ENCODE measurements at places on chromosomes 12 and 14. TPM values are rescaled to one million over a fixed set of nuclear protein-coding genes. Genes with fewer than 3 reads are reported as not detected.

GYS2 gene
- not detected for total RNA-seq

KCNC2 gene
- not detected for total RNA-seq

ACVRL1 gene
- total RNA-seq: not detected

CLEC4C gene
- total RNA-seq: not detected

LRP1-AS gene
- total RNA-seq: not detected

DNA sequence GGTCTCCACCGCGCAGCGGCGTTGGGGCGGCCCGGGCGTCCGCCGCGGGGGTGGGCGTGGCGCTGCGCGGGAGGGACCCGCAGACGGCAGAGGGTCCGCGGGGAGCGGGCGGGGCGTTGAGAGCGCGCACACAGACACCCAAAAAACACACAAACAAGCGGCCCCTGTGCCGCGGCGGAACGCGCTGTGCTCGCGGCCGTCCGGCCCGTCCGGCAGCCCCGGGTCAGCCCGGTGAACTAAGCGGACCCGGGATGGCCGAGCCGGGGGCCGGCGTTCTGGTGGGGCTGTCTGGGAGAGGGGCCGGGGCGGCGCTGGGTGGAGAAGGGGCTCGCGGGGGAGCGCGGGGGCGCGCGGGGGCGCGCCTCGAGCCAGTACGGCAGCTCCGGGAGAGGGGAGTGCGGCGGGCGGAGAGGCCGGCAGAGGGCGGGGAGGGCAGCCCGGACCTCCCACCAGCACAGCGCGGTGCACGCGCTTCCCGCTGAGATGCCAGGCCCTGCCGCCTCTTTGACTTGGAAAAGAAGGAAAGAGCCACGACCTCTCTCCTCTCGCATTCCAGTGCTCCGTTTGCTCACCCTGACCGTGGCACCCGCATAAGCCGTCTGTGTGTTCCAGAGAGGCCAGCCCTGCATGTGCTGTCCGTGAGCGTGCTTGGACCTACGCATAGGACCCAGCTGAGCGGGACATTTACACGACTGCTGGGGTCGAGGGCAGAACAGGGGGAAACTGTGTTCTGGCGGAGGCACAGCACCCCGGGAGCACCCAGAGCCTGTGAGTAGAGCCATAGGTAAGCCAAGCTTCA lies 10.3 kb downstream of the SLC6A12 start:
- DNase-seq: no peak

GRCh38 chr14:89425931-89426330 lies 8.9 kb upstream of the FOXN3 start:
- peak; percentile 97 for DNase-seq

DNA sequence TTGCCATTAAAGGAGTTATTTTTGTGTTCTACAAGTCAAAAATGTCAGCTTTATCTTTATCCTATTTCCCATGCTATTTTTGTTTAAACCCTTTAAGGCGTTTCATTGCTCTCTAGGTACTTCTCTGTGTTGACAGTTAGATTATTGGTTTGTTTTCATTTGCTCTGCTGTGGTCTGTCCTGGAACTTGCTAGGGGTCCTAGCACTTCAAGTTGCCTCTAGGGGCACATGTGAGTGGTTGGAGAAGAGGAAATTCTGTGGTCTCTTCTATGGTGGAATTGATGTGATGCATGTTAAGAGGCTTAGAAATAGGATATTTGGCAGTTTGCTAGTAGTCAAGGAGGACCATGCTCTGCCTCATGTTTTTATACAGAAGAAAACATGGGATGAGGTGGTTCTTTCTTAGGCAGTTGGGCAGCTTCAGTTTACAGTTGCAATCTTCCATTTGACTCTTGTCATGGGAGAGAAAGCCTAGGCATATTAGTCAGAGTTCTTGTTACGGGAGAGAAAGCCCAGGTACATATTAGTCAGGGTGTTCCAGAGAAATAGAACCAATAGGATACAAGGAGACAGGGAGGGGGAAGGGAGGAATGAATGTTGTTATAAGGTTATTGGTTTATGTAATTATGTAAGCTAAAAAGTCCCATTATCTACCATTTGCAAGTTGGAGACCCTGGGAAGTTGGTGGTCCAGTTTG lies 14.4 kb downstream of the TTLL5 start:
- no peak for DNase-seq

- peak; percentile 89 for DNase-seq
Observed at GRCh38 chr12:106195621-106196027, 52.2 kb downstream of the CKAP4 start.

DNA sequence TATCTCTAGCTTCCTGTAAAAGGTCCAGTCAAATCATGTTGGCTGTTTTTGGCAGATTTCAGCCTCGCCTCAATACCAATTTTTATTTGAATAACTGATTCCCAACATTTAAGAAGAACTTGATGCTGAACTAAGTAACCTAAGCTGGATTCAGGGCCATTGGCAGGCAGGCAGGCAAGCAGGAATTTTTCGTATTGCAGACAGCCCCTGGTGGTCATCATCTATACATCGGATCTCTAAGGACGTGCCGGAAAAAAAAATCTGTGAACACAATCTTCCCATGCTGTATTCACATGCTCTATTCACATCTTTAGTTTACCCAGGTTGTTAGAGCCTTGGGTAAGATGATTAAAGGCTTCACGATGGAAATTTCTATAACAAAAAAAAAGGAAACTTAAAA lies 7.0 kb downstream of the VCPKMT start:
- peak; percentile 22 for DNase-seq

DNA sequence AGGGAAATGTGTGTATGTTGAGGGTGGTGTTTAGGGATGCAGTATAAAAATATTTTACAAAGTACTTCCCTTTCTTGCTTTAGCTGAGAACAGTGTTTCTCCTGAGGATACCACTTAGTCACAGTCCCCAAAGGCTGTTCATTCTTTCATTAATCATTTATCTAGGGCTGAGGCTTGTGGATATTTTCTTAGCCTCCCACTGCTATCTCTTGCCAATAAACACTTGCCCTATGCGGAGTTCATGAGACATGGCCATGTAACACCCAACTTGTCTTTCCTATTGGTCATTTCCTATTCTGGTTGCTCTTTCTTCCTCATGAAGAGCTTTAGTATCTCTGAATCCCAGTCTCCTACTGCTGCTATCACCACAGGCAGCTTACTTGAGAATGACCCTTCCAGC lies 75.1 kb downstream of the ETNK1 start:
- peak; percentile 26 for DNase-seq

GRCh38 chr14:105902131-105902898 lies 375.9 kb downstream of the TMEM121 start:
- no peak for DNase-seq

- DNase-seq: no peak
Observed at GRCh38 chr12:19461999-19462398, 22.7 kb downstream of the AEBP2 start.

DNA sequence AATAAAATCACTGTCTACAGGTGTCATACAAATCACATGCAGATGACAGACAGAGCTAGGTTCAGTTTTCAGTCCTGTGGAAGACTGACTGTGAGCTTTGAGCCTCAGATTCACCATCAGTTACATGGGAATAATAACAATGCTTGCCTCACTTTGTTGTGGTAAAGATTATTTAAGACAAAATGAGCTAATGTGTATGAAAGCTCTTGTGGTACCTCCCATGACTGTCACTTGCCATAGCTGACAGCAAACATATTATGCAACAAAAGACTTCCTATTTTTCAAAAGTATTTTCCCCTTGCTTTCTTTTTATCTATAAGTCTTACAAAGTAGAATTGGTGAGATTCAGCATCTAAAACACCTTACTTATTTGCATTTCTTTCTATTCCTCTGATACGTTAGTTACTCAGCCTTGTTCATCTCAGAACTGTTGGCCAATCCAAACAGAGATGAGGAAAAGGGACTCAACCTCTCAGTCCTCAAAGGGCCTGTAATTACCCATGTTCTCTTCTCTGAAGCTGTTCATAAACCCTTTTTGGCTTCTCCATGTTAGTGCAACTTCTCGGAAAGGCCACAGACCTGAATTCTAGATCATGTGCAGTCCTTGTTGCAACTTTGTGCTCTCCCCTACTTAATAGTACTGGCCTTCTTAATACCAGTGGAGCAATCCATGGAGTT lies 8.8 kb upstream of the DDHD1 start:
- DNase-seq: no peak

DNA sequence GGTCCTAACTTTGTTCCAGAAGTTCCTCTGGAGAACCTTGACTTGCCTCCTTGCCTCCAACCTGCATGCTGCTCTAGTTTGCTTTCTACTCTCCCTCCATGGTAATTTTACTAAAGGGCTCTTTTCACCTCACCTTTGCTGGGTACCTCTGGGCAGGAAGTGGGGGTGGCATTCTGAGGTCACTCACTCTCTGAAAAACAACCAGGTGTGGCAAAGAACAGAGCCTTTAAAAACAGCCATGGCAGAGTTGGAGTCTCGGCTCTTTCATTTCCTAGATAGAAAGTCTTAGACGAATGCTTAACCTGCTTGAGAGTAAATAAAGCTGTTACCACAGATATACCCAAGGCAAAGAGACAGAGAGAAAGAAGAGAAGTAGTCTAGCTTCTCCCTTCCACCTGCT lies 827.9 kb downstream of the BCL11B start:
- DNase-seq: no peak

- no peak for DNase-seq
Observed at GRCh38 chr14:68193970-68194681, 374.5 kb downstream of the RAD51B start.

- no peak for DNase-seq
Observed at GRCh38 chr12:79067977-79068376, 203.4 kb downstream of the SYT1 start.

GRCh38 chr12:94561943-94562411 lies 88.4 kb downstream of the TMCC3 start:
- DNase-seq: peak; percentile 97

GRCh38 chr12:104282109-104282508 lies 21.4 kb upstream of the EID3 start:
- peak; percentile 26 for DNase-seq

DNA sequence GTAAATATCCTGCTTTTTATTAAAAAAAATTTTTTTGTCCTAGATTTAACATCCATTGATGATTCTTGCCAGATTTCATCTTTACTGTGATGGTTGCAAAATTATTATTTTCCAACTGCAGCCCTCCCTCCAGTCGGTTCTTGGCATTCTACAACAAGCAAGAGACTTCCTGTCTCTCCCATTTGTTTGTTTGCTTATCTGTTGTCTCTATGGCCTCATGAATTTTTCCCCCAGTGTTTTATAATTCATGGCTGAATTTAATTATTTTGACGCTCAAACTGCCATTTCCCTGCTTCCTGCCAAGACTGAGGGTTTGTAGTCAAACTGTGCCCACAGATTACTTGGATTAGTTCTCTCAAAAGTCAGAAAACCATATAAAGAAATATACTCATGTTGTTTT lies 25.9 kb downstream of the CGRRF1 start:
- no peak for DNase-seq

GRCh38 chr14:55274146-55274545 lies 2.9 kb downstream of the FBXO34 start:
- no peak for DNase-seq

DNA sequence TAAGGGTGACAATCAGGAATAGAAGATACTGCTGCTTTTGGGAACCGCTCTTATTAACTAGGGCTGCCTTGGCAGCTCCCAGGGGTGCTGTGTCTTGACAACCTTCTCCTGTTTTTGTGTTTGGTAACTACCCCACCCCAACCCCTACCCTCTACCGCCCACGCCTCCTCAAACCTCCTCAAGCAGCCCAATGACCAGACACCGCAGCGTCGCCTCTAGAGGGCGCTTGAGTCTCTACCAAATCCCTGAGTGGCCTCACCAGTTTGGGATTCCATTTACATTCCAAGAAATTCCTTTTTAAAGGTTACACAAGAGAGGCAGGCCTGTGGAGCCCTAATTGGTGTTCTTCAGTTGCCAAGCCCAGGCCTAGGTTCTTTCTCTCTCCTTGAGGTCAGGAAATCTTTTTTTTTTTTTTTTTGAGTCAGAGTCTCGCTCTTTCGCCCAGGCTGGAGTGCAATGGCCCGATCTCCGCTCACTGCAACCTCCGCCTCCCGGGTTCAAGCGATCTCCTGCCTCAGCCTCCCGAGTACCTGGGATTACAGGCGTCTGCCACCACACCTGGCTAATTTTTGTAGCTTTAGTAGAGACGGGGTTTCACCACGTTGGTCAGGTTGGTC lies 72.4 kb upstream of the USP44 start:
- DNase-seq: peak; percentile 65

GRCh38 chr12:25992026-25992782 lies 33.7 kb downstream of the RASSF8 start:
- DNase-seq: no peak

DNA sequence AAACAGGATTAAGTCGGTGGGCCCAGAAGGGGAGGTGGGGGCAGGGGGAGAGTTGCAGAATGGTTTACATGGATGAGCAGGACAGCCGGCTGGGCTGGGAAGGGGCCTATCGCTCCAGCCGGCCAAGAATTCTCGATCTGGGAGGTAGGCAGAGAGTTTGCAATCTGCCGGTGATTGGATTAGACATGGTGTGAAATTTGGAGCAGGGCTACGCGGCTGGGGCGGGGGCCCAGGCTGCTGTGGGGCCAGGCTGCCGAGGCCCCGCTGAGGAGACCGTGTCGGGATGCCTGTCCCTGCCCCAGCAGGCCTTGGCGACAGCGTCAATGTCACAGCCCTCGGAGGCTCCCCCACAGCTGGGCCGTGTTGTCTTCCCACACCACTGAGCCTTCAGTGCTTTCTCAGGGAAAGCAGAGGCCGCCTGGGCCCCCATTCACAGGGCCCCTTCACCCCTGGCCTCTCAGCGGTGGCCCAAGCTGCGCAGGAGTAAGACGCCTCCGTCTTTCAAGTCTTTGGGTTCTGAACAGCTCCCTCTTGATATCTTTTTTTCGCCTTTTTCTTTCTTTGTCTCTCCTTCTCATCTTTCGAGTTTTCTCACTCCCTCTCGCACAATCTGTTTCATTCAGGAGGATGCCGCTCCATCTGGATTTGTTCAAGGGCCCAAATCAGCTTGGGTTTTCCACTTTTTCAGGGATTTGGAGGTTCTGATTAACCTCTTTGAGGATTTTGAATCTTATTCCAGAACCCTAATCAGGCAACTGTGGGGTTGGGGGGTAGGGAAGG lies 117.5 kb upstream of the PARP11 start:
- no peak for DNase-seq

DNA sequence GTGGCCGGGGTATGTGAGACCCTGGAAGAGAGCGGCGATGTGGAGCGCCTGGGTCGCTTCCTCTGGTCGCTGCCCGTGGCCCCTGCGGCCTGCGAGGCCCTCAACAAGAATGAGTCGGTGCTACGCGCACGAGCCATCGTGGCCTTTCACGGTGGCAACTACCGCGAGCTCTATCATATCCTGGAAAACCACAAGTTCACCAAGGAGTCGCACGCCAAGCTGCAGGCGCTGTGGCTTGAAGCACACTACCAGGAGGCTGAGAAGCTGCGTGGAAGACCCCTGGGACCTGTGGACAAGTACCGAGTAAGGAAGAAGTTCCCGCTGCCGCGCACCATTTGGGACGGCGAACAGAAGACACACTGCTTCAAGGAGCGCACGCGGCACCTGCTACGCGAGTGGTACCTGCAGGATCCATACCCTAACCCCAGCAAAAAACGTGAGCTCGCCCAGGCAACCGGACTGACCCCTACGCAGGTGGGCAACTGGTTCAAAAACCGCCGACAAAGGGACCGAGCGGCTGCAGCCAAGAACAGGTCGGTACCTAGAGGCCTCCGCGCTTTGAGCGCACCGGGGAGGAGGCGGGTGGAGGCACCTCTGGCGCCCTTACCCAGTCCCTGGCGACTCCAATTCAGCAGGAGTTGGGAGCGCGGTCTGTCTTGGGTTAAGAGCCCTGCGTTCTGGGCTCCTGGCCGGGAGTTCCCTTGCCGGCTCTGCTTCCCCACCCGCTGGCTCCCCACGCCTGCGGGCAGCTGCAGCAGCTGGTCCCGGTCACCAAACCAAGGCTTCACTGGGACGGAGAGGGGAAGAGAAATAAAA lies 700 bp downstream of the SIX6 start:
- no peak for DNase-seq

All from RPMI7951 (cell line).